Neural cell (in vitro differentiated cells): ENCODE measurements at places on chromosomes 4 and X. TPM values are rescaled to one million over a fixed set of nuclear protein-coding genes. Genes with fewer than 3 reads are reported as not detected.

Gene NUP62CL
- 1.9 and 3.4 TPM in 2 replicates for polyA plus RNA-seq

Gene MAGEC2
- polyA plus RNA-seq: not detected in 2 replicates

Gene OPRPN
- not detected in 2 replicates for polyA plus RNA-seq

Gene FGF5
- polyA plus RNA-seq: 0.26 and 0.28 TPM in 2 replicates

Gene PLP2
- polyA plus RNA-seq: not detected in 2 replicates

Gene F8A3
- polyA plus RNA-seq: not detected in 2 replicates

Gene FOXR2
- polyA plus RNA-seq: not detected in 2 replicates

Gene TRIM60
- polyA plus RNA-seq: not detected in 2 replicates

Gene MCF2
- 11.1 and 16.0 TPM in 2 replicates for polyA plus RNA-seq
